HL-60 (cell line): ENCODE measurements at places on chromosomes 12 and 14.

DNA sequence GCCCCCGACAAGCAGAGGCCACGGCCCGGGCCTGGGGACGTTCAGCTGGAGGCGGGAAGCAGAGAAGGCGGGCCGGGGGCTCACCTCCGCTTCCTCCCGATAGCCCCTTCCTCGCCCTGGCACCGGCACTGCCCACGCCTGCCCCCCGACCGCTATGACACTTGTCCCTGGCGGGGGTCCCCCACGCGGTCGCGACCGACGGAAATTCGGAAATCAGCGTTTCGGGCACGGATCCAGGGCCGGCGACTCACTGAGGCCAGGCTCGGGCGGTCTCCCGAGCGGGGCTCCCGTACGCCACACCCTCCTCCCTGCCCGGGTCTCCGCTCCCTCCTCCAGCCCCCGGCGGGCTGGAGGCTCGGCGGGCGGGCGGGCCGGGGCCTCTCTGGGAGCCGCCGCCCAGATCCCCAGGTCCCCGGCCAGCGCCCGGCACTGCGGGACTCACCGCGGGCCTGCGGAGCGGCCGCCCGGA, 581 bp downstream of the PITPNM2 start:
- DNase-seq: no peak

DNA sequence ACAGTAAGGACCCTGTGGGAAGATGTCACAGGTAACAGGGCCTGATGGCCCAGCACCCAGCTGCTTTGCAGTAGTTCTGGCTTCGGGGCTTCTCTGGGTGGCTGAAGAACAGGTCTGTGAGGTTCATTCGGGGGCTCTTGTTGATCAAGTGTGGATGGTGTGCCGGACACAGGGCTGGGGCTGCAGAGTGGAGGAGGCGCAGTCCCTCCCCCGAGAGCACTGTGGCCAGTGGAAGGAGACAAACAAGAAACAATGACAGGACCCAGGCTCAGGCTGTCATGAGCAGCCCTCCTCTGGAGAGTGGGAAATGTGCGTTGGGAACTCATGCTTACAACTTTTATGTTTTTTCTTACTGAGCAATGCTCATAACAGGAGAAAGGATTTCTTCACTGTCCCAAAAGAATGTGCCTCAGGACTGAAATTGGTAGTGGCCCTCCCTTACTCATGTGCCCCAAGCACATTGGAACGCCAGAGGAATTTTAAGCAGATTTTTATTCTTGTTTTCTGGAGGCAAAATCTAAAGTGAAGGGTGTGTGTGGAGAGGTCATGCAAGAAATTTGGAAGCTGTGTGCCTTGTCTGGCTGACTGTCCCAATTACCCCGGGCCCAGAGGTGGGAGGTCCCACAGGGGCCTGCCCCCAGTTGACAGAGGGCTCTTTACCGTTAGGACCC, 233.8 kb downstream of the CACNA1C start:
- DNase-seq: no peak

DNA sequence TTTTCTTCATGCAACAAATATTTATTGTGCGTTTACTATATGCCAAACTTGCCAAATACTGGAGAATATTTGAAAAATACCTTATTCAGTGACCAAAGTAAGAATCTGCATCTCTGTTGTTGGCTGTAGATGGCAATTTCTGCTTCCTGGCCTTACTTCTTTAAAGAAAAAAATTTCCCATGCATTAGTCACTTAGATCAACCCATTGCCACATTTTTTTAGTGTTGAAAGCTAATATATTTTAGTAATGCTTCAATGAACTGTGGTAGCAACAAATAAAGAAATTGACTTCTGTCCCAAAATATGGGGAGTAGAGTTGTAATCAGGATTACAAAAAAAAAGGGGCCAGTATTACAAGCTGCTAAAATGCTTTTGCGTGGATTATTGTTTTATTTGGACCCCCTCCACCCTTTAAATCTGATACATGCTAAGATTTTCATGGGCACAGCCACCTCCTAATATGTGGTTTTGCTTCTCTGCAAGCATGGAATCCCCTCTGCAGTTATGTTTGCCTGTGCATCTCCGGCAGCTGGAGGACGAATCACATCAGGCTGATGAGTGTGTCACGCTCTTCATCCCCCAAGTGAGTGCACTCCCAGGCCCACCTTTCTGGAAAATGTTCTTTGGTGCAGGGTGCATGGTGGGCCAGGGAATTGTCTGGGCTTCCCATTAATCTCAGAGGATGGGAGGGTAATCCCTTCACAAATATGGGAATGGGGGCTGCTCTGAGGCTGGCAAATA, 38.1 kb upstream of the PTCSC3 start:
- no peak for DNase-seq

DNA sequence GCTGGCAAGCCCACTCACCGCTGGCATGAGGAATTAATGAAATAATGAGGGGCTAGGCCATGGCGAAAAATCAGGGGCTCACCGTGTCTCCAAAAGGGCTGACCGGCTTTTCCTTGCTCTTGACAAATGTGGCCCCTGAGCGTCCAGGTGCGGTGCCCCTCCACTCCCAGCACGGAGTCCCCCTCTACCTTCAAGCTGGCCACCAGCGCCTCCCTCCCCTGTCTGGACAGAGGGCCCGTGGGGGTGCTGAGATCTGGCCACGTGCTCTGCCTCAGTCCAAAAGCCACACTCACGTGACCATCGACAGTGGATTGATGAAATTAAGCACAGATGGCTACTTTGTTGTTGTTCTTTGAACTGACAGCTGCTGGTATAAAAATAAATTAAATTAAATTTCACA, 78.8 kb upstream of the BCL11B start:
- no peak for DNase-seq
